ENCODE measurements at places on chromosomes 4 and X.

- no peak for DNase-seq
Measured at GRCh38 chr4:127856813-127857447, 23.8 kb upstream of the PLK4 start.

DNA sequence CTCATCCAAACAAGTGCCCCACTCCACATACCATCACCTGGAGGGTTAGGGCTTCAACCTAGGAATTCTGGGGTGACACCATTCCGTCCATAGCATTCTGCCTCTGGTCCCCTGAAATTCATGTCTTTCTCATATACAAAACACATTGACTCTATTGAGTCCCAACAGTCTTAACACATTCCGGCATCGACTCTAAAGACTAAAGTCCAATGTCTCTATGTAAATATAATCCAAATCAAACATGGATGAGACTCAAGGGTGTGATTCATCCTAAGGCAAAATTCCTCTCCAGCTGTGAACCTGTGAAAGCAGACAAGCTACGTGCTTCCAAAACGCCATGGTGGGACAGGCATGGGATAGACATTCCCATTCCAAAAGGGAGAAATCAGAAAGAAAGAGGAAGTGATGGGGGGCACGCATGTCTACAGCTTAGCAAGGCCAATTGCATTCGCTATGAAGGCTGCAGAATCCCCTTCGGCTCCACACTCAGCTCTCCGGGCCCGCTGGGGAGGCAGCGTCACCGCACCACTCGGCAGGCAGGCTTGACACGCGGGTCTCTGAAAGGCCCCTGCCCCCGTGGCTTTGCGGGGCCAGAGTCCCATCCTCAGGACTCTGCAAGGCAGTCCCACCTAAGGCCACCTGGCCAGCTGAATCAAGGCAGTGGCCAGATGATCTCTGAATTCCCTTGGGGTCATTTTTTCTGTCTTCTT lies 53.2 kb downstream of the ADRA2C start:
- DNase-seq: no peak

DNA sequence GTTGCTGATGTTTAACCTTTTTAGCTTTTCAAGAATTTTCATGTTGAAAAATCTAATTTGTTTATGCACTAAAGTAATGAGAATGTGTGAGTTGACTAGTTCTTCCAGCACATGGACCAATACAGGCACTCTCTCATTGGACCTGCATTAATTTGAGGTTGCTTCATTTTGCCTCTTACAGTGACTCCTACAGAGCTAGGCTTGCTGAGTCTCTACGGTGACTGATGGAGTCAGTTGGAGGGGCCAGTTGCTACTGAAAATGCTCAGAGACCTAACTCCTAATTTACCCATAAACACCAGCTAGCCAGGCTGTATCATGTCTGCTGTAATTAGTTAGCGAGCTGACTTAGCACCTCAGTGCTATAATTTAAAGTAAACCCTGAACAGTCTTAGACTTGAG lies 10.9 kb downstream of the MTHFD2L start:
- no peak for DNase-seq

DNA sequence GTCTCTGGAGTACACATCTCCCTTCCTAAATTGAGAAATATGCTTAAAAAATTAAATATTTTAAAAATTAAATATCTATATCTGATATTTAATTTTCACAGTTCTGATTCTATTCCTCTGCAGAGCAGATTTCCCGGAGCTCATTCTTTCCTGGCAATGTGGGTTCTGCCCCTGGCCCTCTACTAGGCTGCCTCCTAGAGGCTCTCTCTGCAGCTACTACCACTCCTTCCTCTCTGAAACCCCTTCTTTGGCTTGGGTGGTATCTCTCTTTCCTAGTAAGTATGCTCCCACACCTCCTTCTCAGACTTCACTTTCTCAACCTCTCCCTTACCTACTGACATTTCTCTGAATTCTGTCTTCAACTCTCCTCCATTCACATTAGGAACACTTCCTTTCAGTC lies 45.3 kb downstream of the RPGR start:
- peak; percentile 5 for DNase-seq

DNA sequence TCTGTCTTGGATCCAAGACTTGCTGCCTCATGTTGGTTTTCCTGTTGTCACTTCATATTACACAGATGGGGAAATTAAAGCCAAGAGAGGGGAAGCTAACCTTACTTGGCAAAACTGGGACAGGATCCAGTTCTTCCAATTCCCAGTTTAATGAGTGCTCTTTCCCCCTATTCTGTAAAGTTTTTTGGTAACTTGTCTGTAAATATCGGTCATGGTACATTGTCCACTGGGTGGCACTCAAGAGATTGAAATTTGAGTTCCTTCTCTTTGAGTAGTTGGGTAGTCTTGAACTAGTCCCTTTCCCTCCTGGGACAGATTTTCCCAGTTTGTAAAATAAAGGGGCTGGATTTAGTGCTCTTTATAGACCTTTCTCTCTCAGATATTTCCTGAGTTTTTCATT lies 12.4 kb upstream of the EOLA2 start:
- peak; percentile 20 for DNase-seq

DNA sequence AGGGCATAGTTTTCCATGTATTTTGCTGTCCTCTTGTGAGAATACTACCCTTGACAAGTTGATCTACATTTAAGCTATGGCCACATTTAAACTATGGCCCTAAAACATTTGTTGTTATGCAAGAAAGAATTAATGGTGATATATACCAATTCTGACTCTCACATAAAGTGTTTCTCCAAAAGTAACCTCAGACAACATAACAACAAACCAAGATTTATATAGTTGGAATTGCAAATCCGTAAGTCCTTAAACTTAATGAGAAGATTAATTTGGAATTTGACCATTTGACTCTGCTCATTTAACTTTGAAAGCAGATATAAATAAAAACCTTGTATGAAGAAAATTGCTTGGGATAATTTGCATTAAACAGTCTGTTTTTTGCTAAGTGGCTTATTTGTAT lies 38.9 kb downstream of the RUFY3 start:
- DNase-seq: no peak
